DMS 273 treated with DMSO at 0.1 percent for 48 hours (cell line): ENCODE measurements at places on chromosomes 6 and 20.

DNA sequence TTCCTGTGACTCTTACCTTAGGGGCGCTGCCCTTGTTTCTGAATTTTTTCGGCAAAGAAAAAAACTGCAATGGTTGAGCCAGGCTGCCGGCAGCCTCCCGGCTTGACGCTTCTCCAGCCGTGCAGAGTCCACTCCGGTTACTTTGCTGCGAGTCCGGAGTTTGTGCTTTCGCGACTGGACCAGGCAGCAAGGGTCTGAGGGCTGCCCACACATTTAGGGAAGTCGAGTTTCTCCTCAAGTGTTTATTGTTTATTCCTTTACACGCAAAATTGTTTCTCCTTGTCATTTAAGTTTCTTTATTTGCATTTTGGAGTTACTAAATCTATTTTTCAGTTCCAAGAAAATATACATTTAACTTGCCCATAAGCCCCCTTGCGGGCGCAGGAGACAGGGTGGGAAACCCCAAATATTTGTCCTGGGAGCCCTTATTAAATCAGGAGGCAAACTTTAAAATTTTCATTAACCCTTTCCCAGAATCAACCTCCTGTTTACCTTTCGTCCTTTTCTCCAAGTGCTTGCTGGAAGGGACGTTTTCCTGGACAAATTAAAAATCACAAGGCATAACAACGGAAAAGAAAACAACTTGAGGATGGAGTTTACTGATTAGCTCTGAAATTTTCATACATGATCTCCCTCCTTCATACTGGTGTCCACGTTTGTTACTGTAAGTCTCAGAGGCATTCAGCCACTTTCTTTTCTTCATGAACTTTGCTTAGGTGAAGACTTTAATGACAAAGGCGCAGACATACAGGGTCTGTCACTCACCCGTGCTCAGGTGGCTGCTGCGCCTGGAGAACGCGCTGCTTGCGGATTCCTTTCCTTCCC, 1.7 kb upstream of the PDE10A start:
- DNase-seq = no peak

DNA sequence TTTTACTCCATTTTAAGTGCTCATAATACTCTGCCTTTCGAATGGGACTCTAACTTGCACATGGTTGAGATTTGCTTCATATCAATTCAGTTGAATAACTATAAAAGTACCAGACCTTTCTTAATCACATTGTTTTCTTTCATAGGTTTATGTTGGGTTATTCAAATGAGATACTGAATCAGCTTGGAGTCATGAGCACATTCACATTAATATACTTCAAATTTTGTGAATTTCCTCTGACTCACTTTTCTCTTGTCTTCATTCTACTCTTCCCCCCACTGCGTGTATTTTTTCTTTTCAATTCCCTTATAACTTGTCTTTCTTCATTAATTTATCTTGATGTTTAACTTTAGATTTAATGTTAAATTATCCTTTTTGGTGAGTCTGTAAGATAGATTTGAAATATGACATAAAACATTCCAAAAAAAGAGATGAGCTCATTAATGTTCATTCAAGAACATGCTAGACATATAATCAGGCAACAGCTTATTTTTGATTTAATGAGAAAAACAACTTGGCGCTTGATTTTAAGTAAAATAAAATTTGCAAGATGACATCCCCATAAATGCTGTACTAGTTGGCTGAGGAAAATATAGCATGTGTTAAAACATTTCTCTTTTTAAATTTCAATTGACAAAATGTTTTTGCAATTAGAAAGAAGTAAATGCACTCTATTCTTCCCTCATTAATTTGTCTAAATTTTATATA, 736.0 kb downstream of the CD109 start:
- DNase-seq = no peak

- DNase-seq = no peak
Observed at GRCh38 chr6:167796192-167796981, 30.3 kb upstream of the AFDN start.

DNA sequence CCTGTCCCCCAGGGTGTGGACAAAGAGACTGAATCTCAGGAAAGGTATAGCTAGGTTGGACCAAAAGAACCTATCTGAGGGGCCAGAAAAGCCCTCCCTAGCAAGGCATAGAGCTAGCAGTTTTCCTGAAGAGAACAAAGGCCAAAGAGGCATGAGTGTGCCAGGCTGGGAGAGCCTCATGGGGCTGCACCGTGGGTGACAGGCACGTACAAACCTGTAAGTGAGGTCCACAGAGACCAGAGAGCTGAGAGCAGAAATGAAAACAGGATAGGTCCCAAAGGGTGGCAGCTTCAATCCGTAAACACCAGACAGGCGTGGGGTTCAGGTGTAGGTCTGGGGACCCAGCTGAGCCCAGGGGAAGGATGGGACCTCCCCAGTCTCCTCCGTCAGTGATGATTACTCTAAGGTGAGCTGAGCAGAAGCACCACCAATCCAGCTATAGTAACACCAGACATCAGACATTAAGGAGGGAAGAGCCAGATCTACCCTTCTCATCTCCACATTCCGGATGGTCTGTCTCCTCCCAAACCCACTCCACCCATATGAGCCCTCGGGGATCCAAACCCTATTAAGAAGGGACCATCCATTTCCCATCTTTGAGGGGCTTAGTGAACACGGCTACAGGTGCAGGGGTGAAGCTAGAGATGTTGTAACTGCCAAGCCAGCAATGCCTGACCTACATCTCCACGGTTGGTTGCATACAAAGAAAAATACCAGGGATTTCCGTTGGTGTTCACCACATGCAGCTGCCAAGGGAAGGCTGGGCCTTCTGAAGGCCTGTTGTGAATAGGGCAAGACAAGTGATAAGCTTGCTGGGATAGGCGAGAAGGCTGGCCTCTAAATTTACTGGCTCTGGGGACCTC, 38.3 kb downstream of the BCL2L1 start:
- DNase-seq = no peak

- no peak for DNase-seq
Observed at GRCh38 chr20:25288291-25289181, 40.7 kb downstream of the PYGB start.
